Activated CD8-positive, alpha-beta memory T cell treated with anti-CD3 and anti-CD28 coated beads for 4 hours (primary cell): ENCODE measurements at places on chromosomes 3 and 15.

- DNase-seq = no peak
Observed at GRCh38 chr3:54777141-54777540, 150.7 kb downstream of the LRTM1 start.

GRCh38 chr3:128052595-128053351, 536 bp downstream of the SEC61A1 start:
- no peak for DNase-seq

DNA sequence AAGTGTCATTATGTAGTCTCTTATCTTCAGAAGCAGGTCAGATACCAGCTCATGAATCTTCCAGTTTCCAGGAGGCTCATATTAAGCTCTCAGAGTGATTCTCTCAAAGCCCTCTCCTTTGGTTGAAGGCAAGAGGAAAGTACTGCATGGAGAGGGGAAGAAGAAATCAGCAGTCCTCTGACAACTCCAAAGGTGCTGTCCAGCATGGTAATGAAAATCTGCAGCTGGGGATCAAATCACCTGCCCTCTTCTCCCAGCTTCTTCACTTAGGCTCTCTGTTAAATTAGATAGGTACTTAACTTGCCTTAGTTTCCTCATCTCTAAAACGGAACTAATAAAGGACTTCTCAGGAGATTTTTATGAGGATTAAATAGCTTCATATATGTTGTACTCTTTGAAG, 738.8 kb upstream of the GOLIM4 start:
- DNase-seq = no peak

- no peak for DNase-seq
Observed at GRCh38 chr3:72245183-72245811, 460.3 kb upstream of the PROK2 start.

- DNase-seq = no peak
Observed at GRCh38 chr3:111662907-111663306, 67.8 kb upstream of the ZBED2 start.

DNA sequence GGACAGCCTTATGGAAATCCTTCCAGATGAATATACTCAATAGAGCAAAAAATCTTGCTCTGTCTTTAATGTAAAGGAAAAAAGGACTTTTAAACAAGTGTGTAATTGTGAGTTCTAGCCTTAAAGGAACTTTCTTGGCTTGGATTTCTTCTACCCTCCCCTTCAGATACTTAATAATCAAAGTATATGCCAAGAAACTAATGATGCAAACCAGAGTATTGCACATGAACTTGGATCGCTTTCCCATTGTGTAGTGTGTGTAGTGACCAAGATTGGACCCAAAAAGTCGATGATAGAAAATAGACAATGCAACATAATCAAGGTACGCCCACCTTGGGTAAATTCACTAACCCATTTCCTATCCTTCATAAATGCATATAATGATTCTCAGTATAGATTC, 123.8 kb downstream of the TIGIT start:
- DNase-seq = no peak

GRCh38 chr3:46700772-46701171, 420 bp upstream of the TMIE start:
- DNase-seq = no peak

DNA sequence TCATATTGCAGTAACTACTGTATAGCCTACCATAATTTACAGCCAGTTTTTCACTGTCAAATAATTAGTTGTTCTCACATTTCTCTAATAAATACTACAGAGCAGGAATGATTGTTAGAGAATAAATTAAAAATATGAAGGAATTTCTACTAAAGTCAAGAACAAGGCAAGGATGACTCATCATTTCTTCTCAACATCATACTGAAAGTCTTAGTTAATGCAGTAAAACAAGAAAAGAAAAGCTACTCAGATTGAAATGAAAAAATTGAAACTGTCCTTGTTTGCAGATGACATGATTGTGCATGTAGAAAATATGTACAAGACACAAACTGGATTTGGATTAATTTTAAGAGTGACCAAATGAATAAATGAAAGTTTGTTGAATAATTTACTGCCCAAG, 608.2 kb downstream of the NSUN3 start:
- DNase-seq = no peak

- no peak for DNase-seq
Observed at GRCh38 chr3:127426444-127427153, 138.8 kb upstream of the PRR20G start.

DNA sequence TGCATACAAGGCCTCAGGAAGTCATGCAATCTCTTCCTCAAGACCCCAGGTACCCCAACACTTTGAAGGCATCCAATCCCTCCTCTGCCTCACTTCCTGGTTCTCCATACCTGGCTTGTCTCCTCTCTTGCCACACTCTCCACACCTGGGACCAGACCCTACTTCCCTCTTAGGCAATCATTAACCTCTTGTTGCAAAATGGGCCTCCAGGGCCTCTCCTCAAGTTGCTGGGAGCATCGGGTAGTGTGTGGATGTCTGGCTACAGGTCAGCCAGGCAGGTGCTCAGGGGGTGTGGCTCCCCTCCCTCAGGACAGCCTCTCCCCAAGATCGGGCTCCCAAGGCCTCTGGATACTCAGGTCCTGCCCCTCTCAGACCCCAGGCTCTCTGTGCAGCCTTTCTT, 8.6 kb downstream of the PLA2G4E start:
- no peak for DNase-seq

DNA sequence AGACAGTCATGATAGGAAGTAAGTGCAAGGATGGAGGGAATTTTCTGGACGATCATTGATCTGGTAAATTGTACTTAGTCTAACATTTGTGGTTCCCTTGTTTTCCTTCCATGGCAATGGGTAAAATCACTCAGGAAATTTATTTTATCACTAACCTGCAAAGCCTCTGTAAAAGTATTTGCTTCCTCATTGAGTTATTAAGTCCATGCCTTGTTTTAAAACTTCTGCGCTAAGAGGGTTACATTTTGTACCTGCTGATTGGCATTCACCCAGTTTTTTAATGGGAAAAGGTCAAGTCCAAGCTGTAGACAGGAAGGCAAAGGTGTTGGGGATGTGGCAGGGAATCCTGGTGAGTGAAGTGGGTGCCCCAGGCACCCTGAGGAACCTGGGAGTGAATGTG, 146.2 kb upstream of the NR2F2 start:
- no peak for DNase-seq

DNA sequence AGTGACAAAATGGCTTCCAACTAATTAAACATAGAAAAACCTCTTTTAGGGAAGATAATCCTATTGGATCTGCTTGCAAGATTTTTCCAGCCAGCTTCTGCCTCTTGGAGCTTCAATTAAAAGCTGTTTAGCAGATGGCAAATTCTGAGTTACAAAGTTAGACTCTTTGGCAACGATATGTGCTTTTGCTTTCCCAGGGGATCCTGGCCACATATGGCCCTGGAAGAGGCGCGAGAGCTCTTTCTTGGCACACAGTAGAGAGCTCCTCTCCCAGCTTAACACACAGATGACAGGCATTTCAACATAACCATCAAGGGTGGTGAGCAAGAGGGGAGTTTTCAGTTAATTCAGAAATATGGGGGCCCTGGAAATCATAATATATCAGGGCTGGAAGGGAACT, 41.6 kb upstream of the GALNT15 start:
- no peak for DNase-seq

GRCh38 chr3:70849911-70850699, 537.7 kb upstream of the MDFIC2 start:
- no peak for DNase-seq

GRCh38 chr3:123289391-123290106, 87.8 kb downstream of the SEC22A start:
- no peak for DNase-seq

GRCh38 chr3:40877631-40878463, 321.5 kb upstream of the CTNNB1 start:
- DNase-seq = no peak

GRCh38 chr3:159634483-159634882, 354.2 kb upstream of the IL12A start:
- no peak for DNase-seq

GRCh38 chr3:117622171-117622841, 912.7 kb downstream of the TUSC7 start:
- DNase-seq = no peak

- no peak for DNase-seq
Observed at GRCh38 chr3:44522494-44522933, 32.5 kb upstream of the ZKSCAN7 start.
